Stimulated activated CD8-positive, alpha-beta memory T cell treated with anti-CD3 and anti-CD28 coated beads, Interleukin-2, amount 100 ng/mL, for 1 hour (primary cell): ENCODE measurements at places on chromosomes 2 and 18.
A peak's percentile ranks its signal among the peaks of the same experiment; 100 is the strongest.

DNA sequence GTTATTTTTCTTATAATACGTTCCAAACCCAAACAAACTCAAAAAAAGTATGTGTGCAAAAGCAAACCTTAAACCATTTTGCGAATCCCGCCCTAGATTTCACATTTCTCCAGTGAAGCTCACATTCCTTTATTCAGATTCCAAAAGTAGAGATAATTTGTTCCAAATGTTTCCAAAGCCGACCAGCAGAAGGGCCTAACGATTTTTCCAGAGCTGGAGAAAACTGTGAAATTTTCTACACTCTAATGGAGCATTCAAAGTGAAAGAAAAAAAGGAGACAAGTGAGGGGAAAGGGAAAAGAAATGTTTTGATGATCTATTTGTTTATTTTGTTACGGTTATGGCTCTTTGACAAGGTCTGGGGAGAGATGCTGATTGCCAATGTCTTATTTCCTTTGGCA is 286.5 kb upstream of the SLC14A2 start:
- DNase-seq: no peak

- DNase-seq: no peak
These were observed 1.7 kb upstream of the NEURL3 start for GRCh38 chr2:96506907-96507240.

- DNase-seq: no peak
These were observed 113.0 kb upstream of the TPO start for GRCh38 chr2:1300284-1300683.

DNA sequence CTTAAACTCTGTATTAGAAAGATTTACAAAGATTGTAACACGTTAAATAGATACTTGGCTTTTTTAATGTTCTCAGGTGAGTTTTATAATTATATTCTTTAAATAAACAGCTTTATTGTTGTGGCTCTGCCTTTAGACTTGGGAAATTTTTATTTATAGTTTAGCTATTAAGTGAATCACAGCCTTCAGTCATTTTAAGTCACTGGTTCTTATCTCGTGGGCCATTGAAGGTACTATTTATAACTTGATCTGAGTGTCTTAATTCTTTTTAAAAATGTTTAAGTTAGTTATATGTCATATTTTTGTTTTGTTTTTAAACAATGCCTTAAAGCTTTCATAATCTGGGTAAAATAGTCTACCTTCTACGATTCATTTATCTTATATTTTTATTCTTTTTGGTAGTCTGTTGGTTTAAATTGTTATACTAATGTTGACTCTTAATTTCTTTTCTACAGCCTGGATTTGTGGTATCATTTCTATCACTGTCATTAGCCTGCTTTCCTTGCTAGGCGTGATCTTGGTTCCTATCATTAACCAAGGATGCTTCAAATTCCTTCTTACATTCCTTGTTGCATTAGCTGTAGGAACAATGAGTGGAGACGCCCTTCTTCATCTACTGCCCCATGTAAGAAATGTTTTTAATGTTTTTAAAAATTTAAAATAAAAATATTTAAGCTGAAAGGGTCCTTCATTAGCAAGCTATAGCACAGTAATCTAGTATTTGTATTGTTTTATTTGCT is 49.3 kb downstream of the SLC39A10 start:
- no peak for DNase-seq

DNA sequence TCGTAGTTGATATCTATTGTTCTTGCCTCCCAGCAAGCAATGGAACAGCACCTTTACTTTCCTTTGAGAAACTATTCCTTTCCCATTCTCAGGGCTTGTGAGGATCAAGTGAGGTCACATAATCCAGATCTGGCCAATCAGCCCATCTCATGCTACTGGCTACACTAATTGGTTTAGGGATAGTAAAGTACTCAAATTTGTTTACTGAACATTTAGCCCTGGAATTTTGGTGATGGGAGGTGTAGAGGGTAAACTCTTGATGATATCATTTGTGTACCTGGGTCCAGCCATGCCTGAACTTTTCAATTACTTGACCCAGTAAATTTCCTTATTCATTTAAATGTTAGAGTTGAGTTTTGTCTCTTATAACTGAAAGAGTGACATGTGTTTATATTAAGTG is 195.8 kb upstream of the TNP1 start:
- DNase-seq: no peak

DNA sequence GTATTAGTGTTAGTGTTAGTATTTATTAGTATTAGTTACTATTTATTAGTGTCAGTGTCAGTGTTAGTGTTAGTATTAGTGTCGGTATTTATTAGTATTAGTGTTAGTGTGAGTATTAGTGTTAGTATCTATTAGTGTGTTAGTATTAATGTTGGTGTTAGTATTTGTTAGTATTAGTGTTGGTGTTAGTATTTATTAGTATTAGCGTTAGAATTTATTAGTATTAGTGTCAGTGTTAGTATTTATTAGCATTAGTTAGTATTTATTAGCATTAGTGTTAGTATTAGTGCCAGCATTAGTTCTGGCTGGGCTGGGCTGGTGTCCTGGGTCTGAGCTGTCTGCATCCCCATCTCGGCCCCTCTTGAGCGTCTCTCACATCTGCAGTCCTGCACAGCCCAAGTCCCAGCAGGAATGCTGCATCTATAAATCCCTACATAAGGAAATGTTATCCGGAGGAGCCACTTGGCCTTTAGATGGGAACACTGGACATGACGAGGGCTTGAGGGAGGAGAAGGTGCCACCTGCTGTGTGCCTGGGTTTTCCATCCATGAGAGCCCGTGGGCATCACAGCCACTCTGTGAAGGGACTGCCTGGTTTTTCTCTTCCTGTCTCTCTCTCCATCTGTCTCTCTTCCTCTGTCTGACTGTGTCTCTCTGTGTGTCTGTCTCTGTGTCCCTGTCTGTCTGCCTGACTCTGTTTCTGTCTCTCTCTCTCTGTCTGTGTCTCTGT is 33.6 kb downstream of the TWIST2 start:
- DNase-seq: no peak

GRCh38 chr2:73468376-73468775 is 82.7 kb downstream of the ALMS1 start:
- no peak for DNase-seq

GRCh38 chr2:222833410-222833809 is 27.4 kb upstream of the ACSL3 start:
- no peak for DNase-seq

DNA sequence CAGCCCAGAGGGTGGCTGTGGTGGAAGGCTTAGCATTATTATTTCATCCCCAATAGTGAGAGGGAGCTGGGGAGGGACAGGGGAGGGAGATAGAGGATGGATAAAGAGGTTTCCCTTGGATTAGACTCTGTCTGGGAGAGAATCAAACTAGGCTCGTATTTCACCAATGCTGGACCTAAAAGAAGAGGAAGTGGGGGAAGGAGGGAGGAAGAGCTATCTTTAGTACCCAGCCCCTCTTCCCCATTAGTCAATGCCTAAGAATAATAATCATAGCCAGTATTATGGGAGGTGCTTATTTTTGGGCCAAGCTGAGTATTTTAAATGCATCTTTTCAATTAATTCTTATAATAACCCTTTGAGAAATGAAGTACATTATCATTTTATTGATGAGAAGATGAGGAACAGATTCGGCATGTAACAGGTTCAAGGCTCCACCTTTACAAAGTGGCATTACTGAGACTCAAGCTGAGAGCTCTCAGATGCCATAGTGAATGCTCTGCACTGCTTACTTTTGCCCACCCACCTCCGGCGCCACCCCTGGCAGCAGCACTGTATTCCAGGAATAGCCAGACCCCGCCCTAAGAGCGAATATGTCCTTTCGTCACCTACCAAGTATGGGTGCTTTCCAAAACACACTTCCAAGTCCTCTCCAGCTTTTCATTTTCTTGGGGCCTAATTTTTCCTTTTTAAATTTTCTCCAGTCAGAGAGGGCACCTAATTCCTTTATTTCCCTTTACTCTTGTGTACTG is 21.0 kb downstream of the PAX8 start:
- no peak for DNase-seq

- no peak for DNase-seq
These were observed 82.0 kb downstream of the TMEM17 start for GRCh38 chr2:62423883-62424458.

DNA sequence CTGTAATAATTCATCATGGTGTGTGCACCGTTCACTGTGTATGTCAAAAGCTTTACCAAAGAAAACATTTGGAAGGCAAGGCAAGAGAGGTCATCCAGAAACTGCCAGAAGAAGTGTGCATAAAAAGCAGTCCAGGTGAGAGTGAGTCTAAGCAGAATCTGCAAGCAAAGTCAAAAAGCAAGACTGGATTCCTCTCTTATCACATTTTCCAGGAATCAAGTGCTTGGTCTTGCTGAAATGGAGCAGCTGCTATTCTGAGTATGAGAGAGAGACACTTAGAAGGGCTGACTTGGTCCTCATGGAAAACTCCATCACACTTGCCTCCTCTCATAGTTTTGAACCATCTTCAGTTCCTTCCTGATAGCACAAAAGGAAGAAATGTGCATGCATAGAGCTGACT is 231.3 kb downstream of the ANAPC1 start:
- DNase-seq: no peak

- DNase-seq: no peak
These were observed 32.0 kb downstream of the CENPO start for GRCh38 chr2:24824966-24825882.

GRCh38 chr2:192828947-192829346 is 634.2 kb upstream of the TMEFF2 start:
- DNase-seq: no peak

DNA sequence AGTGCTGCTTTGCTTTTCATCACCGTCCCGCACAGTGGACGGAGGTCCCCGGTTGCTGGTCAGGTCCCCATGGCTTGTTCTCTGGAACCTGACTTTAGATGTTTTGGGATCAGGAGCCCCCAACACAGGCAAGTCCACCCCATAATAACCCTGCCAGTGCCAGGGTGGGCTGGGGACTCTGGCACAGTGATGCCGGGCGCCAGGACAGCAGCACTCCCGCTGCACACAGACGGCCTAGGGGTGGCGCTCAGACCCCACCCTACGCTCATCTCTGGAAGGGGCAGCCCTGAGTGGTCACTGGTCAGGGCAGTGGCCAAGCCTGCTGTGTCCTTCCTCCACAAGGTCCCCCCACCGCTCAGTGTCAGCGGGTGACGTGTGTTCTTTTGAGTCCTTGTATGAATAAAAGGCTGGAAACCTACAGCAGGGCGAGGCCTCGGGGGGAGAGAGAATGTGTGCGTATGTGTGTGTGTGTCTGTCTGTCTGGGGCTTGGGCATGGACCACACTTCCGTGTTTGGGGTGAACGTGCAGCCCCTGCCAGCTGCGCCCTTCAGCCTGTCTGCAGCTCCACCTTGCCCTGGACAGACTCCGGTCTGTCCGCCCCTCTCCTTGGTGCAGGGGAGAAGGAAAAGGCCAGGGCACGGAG is 32.3 kb downstream of the GPC1 start:
- DNase-seq: no peak

- no peak for DNase-seq
These were observed 414.7 kb downstream of the LRATD1 start for GRCh38 chr2:15047184-15047583.

DNA sequence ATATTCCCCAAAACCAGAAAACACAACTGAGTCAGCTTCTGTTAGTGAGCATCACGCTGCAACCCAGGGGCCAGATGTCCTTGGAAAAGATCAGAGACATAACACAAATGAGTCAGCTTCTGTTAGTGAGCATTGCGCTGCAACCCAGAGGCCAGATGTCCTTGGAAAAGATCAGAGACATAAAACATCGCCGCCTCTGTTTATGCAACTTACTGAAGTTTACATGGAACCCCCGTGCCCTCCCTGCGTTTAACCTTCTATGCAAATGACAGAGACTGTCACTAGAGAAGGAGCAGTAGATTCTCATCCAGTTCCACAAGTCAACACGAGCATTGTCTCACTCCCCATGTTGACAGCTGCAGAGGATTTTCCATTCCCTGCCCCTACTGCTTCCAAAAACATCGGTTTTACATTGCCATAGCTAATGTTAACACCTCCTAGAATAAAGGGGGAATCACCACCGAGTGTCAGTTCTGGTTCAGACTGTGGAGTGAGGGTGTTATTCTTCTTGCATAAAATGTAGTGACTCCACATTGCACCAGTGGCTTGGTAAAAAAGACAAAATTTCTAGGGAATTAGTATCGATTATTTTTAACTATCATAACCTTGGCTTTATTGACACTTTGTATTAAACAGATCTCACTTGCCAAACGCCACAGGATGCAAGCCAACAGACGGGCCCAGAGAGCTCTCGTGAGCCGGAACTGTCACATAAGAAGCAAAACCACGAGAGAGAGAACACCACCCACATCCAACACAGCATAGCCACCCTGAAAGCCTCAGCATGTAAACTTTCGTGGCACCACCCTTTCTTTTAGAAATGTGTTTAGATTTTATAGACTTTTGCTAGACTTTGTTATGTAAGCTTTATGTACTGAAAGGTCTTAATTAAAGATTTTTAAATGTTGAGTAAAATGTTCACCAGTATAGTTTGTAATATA is 87.7 kb downstream of the SH3YL1 start:
- peak; percentile 21 for DNase-seq

- DNase-seq: no peak
These were observed 926.8 kb upstream of the SLC39A10 start for GRCh38 chr2:194730266-194730665.

GRCh38 chr18:36337679-36338402 is 40.3 kb downstream of the FHOD3 start:
- DNase-seq: no peak

GRCh38 chr2:158009399-158009798 is 92.3 kb upstream of the UPP2 start:
- DNase-seq: no peak

- no peak for DNase-seq
These were observed 1.7 kb upstream of the SMARCAL1 start for GRCh38 chr2:216410550-216410949.

- no peak for DNase-seq
These were observed 315.4 kb downstream of the ETAA1 start for GRCh38 chr2:67712484-67712883.

- DNase-seq: no peak
These were observed 537.4 kb downstream of the RNF144A start for GRCh38 chr2:7454592-7454991.

DNA sequence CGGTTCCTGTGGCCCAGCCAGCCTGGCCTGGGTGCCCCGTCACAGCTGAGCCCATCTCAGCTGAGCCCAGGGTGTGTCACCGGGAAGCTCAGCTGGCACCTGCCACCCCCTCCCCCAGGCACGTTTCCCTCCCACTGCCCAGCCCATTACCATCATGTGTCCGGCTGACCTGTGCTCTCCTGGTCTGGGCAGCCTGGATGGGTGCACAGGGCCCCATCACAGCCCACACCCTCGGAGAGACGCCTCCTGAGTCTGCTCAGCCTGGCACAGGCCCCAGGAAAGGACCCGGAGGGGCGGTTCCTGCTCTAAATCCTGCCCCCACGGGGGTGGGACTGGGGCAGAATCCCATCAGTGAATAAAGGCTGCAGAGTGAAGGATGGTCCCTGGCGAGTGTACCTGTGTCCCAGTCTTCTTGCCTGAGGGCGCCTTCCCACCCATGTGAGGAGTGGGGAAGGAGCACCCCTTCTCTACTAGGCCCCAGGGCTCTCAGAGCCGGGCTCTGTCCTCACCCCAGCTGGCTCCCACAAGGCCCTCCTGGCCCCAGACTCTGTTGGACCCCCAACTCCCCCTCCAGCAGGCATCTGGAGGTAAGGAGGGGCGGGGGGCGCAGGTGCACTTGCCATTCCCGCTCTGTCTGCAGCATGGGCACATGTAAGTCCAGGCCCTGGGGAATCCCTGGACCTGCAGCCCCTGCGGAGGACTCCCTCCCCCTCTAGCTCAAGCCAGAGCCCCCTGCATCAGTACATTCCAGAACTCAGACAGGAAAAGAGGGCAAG is 21.2 kb downstream of the GPC1 start:
- no peak for DNase-seq
